ENCODE measurements at places on chromosomes 6 and 20.

DNA sequence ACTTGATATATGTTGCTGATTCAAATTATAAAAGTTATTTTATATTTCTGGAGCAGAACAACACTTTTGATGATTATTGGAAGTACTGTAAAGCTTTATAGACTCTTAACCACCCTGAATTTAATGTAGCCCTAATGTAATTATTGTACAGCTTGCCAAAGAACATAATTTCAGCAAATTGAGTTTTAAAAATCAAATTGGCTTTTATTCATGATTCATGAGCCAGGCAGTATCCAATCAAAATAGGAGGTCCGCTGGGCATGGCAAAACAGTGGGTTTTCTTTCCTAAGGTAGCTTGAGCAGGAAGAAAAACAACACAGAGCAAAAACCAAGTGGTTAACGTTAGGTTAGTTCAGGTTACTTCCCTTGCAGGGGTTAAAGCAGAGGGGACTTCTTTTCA lies 64.8 kb upstream of the MAP7 start:
- DNase-seq, result no peak

GRCh38 chr20:59413326-59413865 lies 113.0 kb downstream of the EDN3 start:
- DNase-seq, result no peak

DNA sequence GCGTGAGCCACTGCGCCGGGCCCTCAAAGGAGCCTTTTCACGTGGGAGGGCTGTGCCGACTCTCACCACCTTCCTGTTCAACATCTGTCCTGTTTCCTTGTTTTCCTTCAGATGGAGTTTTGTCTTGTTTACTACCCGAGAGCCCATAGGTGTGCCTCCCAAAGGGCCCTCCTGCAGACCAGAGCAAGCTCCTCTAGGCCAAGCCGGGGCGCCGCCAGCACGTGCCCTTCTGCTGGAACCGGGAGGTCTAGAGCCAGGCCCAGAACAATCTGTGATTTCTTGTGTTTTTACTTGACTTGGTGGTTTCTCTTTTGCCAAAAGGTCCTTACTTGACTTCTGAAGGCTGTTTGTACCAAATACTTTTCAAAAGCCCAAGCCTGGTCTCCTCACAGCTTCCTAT lies 8.0 kb upstream of the DNAJC5 start:
- DNase-seq, result no peak

GRCh38 chr20:11549172-11550103 lies 368.3 kb upstream of the BTBD3 start:
- DNase-seq, result no peak

- no peak for DNase-seq
Observed at GRCh38 chr6:14735956-14736486, 509.8 kb upstream of the JARID2 start.

DNA sequence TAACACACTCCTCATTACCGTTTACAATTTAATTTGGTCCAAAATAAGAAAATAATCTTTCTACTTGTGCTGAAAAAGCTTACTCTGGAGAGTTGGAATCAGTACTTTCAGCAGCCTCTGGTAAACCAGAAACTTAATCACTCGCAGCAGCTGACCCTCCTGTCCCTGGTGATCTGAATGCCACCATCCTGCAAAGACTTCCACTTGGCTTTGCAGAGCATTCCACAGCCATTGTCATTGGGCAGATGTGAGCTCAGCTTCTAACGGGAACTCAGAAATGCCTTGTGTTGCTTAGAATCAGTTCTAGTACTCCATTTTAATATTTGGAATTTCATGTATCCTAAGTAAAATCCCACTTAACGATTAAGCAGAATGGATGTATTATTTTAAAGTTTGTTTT lies 59.7 kb downstream of the PHACTR1 start:
- no peak for DNase-seq

DNA sequence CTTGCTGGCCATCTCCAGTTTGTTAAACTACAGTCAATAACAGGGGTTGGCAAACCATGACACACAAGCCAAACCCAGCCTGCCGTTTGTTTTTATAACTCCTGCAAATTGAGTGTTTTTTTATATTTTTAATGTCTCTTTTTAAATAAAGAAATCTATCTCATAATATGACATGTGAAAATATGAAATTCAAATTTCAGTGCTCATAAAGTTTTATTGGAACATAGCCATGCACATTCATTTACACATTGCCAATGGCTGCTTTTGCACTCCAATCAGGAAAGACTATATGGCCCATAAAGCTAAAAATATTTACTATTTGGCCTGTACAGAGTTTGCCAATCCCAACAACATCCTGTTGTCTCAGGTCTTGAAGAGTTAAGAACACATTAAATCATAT lies 129.0 kb upstream of the SRSF6 start:
- DNase-seq, result no peak

DNA sequence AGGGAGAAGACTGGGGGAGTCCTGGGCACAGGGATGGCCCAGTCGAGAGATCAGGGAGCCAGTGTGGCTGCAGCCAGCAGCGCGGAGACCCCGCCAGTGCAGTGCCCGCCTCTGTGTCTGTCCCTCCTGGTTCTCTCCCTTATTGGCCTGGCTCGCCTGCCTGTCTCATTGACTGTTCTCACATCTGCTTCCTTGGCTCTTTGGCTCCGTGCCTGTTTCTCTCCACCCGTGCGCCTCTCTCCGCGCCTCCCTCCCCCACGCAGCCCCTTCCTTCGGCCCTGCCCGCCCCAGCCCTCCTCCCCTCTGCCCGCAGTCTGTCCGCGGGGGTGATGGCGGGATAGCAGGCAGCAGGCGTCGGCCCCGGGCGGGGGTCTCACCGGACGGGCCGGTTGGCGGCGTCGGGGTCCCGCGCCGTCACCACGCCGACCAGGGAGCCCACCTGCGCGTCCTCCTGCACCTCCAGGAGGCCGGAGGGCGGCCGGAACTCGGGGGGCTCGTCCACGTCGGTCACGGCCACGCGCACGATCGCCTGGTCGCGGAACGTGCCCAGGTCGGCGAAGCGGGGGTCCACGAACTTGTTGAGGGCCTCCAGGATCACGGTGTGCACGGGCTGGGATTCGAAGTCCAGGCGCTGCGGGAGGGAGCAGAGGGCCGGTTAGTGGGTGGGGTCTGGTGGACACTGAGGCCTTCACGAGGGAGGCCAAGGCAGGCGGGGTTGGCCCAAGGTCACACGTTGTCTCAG lies 92.0 kb downstream of the CD40 start:
- DNase-seq, result no peak

- DNase-seq, result peak; percentile 67
Observed at GRCh38 chr20:49541733-49542513, 26.0 kb downstream of the PTGIS start.

DNA sequence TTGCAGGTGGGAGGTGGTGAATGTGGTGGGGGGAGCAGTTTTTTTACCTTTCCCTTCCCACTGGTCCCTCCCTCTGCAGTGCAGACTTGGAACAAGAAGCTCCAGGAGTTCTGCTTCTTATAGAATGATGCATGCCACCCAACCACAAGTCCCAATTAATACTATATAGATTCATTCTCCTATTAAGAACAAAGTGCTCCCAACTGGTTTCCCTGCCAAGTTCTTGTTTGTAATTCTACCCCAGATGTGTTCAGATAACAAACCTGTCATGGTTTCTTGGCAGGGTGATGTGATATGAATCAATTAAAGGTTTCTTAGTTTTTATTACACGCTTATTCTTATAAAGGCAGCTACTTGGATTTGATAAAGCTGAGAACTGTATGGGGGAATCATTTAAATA lies 23.9 kb downstream of the HDDC2 start:
- DNase-seq, result no peak

DNA sequence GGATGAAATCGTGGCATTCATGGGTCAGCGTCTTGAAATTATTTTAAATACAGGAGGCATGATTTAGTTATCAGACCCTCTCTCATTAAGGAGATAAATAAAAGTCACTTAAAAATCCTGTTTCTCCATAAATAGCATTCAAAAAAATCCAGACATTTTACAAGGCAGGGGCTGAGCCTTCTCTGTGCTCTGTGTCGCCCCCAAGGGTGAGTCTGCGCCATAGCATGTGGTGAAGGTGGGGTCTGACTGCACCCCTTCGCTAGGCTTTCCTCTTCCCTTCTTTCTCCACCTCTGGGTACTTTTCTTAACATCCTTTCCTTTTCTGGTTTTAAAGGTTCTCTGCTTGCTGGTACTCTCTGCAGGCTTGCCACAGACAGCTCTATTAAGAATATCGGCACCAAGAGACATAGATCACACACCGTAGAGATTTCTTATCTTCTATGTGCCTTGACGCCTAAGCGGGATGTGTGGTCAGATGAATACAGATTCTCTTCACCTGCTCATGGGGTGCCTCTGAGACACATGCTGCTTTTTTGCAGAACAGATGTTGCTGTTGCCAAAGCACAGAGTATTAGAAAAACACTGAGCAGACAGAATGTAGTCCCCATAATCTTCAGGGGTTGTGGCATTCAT lies 20.1 kb upstream of the FAM209A start:
- no peak for DNase-seq

GRCh38 chr20:63258781-63259180 lies 4.5 kb upstream of the NKAIN4 start:
- DNase-seq, result no peak

DNA sequence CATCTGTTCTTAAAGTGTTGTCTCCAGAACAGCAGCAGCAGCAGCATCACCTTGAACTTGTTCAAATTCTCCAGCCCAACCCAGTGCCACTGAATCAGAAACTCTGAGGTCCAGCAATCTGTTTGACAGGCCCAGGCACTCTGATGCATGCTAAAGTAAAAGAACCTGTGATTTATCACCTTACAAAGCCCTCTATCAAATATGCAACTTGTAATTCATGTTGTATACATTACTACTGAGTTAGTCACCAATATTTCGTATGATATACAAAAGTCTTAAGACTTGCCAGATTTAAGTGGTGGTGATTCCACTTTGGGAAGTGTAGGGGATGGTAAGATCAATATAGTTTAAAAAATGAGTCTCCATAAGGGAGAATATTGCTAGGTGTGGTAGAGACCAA lies 6.0 kb upstream of the CD164 start:
- DNase-seq, result no peak

DNA sequence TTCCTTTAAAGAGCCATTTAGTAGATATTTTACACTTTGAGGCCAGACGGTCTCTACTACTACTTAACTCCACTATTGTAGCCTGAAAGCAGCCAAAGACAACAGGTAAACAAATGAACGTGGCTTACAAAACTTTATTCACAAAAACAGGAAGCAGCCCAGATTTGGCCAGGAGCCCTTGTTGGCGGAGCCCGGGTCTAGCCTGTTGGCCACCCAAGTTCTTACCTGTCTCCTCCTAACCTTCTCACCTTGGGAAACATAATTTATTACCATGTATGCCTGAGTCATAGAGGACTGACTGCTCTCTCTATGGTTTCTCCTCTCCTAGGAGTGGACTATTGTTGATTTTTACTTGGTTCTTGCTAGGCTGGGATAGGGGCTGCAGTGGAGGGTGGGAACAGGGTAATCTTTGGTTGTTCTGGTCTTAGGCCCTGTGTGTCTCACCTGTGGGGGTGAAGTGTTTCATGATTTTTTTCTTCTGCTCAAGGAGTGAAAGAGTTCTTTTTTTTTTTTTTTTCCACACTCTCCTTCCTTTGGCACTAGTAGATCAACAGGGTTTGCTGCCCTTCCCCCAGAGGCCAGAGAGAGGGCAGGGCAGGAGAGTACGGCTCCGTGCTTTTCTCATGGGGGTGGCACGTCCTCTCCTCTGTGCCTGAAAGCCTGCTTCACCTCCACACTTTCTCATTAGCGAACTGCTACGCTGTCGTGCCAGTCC lies 90.0 kb downstream of the RPP40 start:
- no peak for DNase-seq

GRCh38 chr20:63183422-63184146 lies 32.3 kb downstream of the YTHDF1 start:
- DNase-seq, result peak; percentile 89

- no peak for DNase-seq
Observed at GRCh38 chr6:45743028-45743615, 272.5 kb downstream of the CLIC5 start.

- no peak for DNase-seq
Observed at GRCh38 chr20:45997187-45997586, 11.5 kb upstream of the MMP9 start.

- DNase-seq, result no peak
Observed at GRCh38 chr6:170108456-170108855, 182.4 kb downstream of the DLL1 start.

All from 8988T (cell line).